ENCODE measurements at places on chromosomes 2 and 18.

DNA sequence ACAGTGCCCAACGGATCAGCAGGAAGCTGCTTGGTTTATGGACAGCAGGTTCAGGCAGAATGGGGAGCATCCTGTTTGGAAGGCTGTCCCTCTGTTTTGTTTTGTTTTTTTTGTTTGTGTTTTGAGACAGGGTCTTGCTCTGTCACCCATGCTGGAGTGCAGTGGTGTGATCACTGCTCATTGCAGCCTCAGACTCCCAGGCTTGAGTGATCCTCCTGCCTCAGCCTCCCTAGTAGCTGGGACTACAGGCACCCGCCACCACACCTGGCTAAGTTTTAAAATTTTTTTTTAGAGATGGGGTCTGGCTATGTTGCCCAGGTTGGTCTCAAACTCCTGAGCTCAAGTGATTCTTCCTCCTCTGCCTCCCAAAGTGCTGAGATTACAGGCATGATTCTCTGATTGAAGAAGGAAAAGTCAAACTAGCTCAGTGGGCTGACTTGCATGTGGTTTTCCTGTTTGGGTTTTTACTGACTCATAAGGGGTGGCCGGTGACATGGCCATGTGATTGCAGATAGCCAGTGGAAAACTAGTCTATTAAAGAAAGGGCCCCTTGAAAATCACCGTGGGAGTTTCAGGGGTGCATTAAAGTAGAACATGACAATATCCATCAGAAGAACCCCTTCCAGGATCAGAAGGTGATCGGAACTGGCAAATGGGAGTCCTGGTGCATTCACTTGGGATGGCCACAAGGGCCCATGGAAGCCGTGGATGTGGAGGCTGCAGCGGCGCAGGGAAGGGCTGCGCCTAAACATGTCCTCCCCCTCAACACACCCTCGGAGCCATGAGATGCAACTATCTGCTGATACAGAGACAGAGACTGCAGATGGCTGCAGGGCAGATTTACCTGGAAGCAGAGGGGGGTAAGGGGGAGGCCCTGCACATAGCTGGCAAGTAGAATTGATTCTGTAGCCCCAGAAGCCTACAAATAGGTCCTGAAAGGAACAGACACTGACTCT lies 26.5 kb downstream of the AQP12B start:
- peak; percentile 16 for DNase-seq

GRCh38 chr2:206028101-206028500 lies 57.9 kb downstream of the INO80D start:
- no peak for DNase-seq

- DNase-seq = peak; percentile 5
Measured at GRCh38 chr2:144288438-144288837, 231.5 kb downstream of the ZEB2 start.

DNA sequence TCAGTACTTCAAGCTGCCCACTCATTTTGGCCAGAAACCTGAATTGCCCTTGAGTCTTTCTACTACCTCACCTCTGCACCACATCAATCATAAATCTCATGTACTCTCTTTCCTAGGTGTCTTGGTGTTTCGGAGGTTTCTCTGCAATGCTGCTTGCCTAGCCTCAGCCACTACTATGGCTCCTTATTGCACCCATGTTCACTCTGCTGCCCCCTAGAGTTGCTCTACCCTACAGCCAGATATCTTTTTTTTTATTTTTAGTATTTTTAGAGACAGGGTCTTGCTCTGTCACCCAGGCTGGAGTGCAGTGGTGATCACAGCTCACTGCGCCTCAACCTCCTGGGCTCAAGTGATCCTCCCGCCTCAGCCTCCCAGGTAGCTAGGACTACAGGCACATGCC lies 413.0 kb downstream of the PTPRM start:
- DNase-seq = no peak

GRCh38 chr2:3459185-3460015 lies 59.9 kb downstream of the ADI1 start:
- no peak for DNase-seq

- DNase-seq = peak; percentile 97
Measured at GRCh38 chr2:234165421-234165820, 114.9 kb downstream of the SPP2 start.

DNA sequence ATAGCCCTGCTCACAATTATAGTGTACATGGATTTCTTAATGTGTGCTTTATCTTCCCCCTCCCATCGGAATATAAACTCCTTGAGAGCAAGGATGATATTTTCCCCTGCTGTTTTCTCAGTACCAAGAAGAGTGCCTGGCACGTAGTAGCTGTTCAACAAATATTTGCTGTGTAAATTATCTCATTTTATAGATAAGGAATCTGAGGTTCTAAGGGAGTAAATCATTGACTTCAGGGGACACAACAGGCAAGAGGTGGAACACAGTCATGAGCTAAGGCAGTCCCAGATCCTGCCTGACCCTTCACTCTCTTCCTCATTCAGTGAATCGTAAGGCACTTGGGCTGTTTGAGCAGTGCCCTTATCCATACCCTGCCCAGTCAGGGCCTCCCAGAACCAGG lies 187.3 kb upstream of the TNP1 start:
- DNase-seq = no peak

DNA sequence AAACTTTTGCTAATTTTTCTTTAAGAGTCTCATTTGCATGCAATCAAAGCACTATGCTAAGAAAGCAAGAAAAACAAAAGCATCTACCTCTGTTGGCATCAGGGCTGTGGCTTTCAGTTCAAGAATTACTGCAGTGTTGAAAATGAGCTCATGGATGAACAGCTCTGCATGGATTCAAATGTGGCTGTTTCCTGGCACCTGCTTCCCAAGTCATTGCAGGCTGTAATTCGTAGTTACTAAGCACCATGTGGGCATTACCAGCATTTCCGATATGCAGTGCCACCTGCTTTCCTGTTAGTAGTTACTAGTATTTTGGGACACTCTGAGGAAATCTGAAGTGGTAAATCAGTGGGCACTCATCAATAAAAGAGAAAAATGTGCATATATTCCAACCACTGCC lies 37.8 kb upstream of the FAM110C start:
- DNase-seq = no peak

DNA sequence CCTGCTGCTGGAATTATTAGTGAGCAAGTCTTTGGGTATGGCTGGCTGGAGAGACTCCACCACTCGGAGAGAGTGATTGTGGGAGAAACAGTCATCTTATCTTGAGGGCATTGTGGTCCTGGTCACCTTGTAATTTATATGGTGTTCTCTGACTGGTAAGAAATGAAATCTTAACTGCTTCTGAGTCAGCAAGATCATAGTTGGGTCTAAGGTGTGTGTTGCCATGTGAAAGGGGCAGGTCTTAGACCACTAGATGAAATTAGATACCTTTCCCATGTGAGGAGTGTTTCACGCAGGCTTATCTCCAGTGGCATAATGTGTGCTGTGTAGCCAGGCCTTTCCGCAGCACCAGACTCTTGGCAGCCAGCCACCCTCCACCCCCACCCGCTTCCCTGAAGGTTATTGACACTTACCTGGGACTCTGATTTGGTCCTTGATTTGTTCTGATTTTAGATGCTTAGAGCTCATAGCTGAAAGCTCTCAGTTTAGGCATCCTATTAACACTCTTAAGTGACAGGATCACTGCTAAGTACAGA lies 7.7 kb downstream of the MAPRE3 start:
- DNase-seq = no peak

DNA sequence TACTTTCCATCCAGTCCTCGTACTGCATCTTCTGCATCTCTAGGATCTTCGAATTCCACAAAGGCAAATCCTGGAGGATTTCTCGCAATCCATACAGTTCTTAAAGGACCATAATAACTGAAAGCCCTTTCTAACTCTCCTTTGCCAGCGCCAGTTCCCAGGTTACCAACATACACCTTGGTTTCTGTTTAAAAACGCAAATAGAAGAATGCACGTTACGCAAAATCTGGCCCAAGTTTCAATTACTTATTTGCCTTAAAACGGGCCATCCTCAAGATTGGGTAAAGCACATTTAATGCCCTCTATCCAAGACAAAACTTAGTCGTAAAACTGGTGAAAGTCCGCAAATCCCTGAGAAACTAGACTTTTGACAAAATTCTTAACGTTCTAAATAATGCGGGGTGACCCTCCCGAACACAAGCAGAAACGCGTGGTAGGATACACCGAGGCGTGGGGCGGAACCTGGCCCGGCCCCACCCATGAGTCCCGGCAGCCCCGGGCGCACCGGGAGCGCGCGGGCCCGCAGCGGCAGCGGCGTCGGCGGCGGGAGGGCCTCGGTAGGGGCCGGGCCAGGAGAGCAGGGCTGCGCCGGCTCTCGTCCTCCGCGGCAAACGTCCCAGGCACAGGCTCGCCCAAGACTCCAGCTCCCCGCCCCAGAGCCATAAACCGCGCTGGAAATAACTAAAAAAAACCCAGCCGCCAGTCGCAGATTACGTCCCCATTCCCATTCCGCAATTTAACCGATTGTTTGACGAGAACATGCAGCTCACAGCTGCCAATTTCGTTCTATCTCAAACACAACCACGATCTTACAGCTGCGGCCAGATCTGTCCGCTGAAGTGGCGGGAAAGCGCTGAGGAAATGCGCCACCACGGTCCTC lies 910 bp downstream of the SRSF7 start:
- peak; percentile 30 for DNase-seq

DNA sequence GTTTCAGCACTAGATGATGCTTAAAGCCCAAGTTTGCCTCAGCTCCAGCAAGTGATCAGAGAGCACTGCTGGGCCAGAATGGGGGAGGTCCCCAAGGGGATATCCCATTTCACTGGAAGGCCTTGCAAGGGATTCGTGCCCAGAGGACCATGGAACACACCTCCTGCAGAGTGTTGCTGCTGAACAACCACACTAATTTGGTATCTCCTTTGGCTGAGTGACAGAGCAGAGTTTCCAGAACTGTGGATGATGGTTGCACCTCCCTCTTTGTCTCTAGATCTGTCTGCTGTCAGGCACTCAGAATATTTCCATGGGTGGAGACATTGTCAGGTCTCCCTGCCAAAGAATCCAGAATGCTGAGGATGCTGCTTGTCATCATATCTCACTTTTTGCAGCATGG lies 484.8 kb upstream of the NETO1 start:
- peak; percentile 39 for DNase-seq

GRCh38 chr2:95158891-95159619 lies 593 bp downstream of the ZNF514 start:
- peak; percentile 40 for DNase-seq

DNA sequence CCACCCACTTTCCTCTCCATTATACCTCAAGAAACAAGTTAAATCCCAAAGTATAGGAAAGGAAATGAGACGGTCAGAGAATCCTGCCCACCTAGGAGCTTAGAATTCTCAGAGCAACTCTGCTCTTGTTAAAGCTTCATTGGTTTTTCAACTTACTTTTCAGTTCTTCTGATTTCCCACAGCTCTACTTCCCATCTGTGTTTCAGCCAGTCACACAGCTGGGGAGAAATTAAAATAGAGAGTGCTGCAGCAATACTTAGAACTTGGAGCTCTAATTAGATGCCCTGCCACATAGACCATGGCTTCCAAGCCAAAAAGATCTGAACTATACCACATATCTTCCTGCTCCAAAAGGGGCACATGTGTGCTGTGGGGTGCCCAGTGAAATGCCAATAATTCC lies 166.7 kb downstream of the RIT2 start:
- DNase-seq = no peak

DNA sequence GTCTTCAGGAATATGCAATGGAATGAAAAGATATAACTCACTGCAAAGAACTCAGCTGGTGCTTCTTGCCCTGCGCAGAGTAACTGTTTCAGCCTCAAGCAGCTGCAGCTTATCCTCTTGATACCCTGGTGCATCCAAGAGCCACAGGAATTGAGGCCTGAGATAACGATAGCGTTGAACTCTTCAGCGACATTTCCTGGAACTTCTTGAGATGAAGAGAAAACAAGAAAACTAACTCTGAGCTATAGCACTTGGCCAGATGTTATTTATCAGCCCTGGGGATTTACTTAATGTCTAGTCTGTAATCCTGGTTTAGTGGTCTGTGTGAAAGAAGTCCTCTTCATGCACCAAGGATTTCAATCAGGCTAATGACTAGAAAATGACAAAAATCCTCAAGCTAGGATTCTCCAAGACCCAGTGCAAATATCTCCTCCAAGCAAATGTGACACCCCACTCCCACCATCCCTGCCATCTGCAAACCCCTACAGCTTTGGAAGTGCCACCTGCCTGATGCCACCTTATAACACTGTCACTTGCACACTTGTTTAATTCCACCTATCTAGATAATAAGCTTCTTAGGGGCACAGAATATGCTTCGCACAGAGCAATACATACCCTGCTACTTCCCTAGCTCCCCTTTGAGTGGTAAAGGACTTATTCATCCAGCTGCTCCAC lies 40.6 kb downstream of the EHD3 start:
- DNase-seq = no peak

GRCh38 chr2:192286093-192286701 lies 91.5 kb upstream of the TMEFF2 start:
- peak; percentile 69 for DNase-seq

DNA sequence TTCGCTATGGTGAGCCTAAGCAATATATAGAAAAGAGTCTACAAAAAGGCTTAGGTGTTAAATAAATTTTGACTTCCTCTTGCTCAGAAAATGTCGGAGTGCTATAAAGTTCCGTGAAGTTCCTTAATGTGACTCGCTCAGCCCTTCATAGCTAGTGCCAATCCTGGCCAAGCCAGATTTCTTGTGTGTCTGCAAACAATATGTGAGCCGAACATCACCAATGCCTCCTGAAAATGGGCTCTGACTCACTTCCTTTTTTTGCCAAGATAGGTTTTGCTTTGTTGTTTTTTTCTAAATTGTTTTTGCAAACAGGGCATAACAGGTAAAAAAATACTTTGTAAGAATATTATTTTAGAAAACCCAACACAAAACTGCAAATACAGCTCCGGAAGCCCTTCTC lies 26.1 kb downstream of the CDC42EP3 start:
- DNase-seq = peak; percentile 68

- DNase-seq = no peak
Measured at GRCh38 chr2:222284466-222284865, 14.3 kb downstream of the PAX3 start.

GRCh38 chr18:62249478-62250097 lies 62.5 kb downstream of the RELCH start:
- peak; percentile 83 for DNase-seq

DNA sequence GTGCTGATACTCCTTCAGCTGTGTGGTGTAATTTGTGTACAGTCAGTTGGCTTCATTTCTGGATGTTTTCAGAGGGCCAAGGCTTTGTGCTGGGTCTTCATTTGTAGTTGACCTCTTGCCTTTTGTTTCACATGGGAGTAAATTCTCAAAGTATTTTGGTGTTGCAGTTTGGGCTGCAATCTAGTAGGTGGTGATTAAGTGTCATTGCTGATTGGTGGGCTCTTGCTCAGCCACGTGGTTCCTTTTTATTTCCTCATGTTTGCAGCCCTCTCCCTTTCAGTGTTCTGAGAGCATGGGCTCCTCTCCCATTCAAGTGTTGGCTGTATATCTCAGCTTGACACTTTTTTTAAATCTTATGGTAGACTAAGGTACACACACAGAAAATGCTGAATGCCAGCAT lies 96.8 kb downstream of the SNTG2 start:
- peak; percentile 22 for DNase-seq

DNA sequence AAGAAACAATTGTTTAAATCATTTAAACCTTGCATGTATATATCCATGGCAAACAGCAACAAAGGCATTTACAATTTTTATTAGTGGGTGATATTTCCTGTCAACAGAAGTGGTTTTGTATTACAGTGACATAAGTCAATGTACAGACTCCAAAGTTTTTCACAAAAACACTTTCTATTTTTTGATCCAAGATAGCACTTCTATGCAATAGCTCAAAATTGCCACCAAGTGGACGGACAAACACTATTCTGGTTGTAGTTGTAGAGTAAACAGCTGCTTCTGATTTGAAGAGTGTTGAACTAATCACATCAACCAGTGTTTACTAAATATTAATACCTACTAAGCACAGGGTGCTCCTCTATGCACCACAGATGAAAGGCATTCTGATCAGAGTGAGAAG lies 421.4 kb downstream of the NCKAP5 start:
- DNase-seq = no peak

GRCh38 chr2:240319221-240319854 lies 116.1 kb upstream of the GPC1 start:
- DNase-seq = no peak

Measured in astrocyte of the spinal cord (primary cell).